ENCODE measurements at places on chromosomes 7 and 10. TPM values are rescaled to one million over a fixed set of nuclear protein-coding genes. Genes with fewer than 3 reads are reported as not detected.

GRCh38 chr10:44931621-44932516 lies 20.7 kb downstream of the TMEM72 start:
- H3K4me3 ChIP-seq = no peak overlapping the region
- no peak for DNase-seq
- no peaks in the 10 kb centered on the region for H3K36me3 ChIP-seq
- no peak overlapping the region for H3K27ac ChIP-seq
- no peaks in the 10 kb centered on the region for H3K27me3 ChIP-seq

DNA sequence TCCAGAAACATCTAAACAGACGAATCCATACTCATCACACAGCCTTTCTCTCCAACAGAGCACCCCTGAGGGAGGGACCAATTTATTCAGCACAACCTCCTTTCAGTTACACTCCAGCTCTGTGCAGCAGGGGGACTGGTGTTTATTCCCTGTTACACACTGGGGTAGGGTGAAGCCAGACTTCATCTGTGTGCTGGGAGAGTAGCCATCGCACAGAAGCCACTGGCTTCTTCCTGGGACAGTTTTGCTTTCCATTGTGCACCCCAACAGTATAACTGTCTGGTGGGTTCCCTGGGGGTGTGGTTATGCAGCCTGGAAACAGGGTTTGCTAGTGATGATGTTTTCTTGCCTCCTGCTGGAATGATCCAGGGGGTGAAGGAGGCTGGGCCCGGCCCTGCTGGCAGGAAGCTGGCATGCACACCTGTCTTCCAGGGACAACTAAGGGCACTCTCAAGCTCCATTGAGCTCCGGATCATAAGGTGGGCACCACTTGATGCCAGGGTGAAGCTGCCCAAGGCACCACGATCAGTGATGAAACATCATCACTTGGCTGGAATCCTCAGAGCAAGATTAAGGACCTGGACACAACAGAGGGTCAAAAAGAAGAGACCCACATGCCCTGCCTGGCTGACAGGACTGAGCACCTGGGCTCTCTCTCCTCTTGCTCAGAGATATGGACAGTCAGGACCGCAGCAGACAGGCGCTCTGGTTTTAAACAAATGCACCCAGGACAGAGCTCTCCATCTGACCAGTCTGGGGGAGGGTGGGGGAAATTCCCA lies 293.2 kb downstream of the GRID1 start:
- H3K27me3 ChIP-seq = no peaks in the 10 kb centered on the region
- H3K4me3 ChIP-seq = no peak overlapping the region
- no peak for DNase-seq
- H3K4me1 ChIP-seq = no peaks in the 10 kb centered on the region
- no peaks in the 10 kb centered on the region for H3K36me3 ChIP-seq

GRCh38 chr7:25853314-25853713 lies 298.7 kb upstream of the NFE2L3 start:
- H3K4me1 ChIP-seq = peaks cover 14% of the 10 kb centered on the region
- DNase-seq = no peak

The MMRN2 gene
- polyA plus RNA-seq = 11.7 TPM

DNA sequence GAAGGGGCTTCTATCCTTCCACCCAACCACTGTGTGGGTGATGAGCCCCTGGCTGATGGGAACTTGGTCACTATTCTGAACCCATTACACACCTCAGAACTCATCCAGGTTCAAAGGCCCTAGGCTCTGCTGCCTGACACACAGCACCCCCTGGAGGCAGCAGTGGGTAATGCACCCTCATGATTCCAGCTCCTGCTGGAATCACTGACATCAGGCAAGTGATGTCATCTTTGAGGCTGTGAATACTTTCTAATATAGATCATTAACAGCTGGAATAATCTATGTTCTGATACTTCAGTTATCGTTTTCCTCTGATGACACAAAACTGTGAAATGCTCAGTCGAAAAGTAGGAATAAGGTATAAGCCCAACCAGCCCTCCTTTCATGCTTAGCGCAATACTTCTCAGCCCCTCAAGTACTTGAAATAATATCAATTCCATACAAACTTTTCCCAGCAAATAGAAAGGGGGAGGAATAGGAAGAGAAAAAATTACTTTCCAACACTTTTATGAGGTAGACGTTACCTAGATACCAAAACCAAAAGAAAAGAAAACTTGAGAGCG lies 7.5 kb upstream of the RBP3 start:
- DNase-seq = peak; percentile 56
- peaks cover 5% of the 10 kb centered on the region for H3K27me3 ChIP-seq
- H3K27ac ChIP-seq = no peak overlapping the region
- no peaks in the 10 kb centered on the region for H3K36me3 ChIP-seq
- no peak overlapping the region for H3K4me3 ChIP-seq
- H3K4me1 ChIP-seq = no peaks in the 10 kb centered on the region
